ENCODE measurements at places on chromosomes 3 and 15.

- DNase-seq: no peak
Observed at GRCh38 chr3:106640353-106640752, 736.9 kb upstream of the CCDC54 start.

GRCh38 chr3:159077860-159078259 is 276.0 kb downstream of the MFSD1 start:
- peak; percentile 83 for DNase-seq

- DNase-seq: no peak
Observed at GRCh38 chr3:111738790-111739189, 120.3 kb upstream of the PHLDB2 start.

GRCh38 chr3:119352034-119352609 is 57.9 kb downstream of the ARHGAP31 start:
- peak; percentile 51 for DNase-seq

GRCh38 chr15:53974813-53975212 is 3.4 kb upstream of the UNC13C start:
- DNase-seq: no peak

GRCh38 chr3:4340077-4340410 is 36.9 kb downstream of the SETMAR start:
- DNase-seq: no peak

- DNase-seq: no peak
Observed at GRCh38 chr15:67050522-67051087, 14.8 kb upstream of the SMAD3 start.

Measured in epithelial cell of esophagus (primary cell).